ENCODE measurements at places on chromosomes 16 and 17.

DNA sequence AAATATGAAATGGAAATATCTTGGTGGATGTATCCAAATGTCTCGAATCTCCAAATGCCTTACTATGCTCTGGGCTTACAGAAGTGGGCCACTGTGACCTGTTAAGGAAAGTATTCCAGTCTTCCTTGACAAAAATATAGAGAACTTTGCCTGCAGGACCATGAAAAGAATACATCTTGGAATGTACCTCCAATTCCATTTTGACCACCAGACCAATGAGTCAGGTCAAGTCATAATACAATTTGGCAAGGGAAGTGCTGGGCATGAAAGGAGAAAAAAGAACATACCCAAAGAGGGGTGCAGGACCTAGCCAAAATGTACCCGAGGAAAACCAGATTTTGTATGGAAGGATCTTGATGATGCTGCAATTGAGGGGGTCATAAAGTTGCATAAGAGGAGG, 1153.7 kb upstream of the GOT2 start:
- DNase-seq, result no peak

DNA sequence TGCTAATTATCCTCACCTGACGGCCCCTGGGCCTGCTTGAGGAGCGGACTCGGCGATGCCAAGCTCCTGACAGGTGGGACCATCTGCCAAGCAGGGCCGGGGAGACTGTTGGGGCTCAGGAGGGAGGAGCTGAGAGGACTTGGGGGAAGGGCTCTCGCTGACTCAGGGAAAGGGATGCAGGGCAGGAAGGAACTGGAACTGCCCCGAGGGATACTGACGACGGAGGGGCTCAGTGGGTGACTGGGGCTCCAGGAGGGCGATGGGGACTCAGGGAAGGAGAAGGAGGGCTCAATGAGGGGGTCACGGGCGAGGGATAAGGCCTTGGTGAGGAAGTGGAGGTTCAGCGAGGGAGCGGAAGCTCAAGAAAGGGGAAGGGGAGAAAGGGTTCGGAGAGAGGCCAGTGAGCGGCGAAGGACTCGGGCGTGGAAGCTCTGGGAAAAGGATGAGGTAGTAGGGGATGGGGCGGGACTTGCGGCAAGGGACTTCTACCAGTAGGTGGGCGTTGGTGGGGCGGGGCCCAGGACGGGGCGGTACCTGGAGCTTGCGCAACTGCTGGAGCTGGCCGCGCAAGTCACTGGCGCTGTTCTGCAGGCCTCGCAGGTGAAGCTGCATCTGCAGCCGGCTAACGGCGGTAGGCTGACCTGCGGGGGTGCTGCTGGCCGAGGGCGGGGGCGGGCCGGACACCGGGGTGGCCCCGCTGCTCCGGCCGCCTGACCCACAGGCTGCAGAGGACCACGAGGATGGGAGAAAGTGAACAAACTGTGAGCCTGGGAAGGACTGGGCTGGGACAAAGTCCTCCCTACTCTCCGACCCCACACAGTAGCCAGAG, 46.5 kb downstream of the SRCIN1 start:
- peak; percentile 68 for DNase-seq

DNA sequence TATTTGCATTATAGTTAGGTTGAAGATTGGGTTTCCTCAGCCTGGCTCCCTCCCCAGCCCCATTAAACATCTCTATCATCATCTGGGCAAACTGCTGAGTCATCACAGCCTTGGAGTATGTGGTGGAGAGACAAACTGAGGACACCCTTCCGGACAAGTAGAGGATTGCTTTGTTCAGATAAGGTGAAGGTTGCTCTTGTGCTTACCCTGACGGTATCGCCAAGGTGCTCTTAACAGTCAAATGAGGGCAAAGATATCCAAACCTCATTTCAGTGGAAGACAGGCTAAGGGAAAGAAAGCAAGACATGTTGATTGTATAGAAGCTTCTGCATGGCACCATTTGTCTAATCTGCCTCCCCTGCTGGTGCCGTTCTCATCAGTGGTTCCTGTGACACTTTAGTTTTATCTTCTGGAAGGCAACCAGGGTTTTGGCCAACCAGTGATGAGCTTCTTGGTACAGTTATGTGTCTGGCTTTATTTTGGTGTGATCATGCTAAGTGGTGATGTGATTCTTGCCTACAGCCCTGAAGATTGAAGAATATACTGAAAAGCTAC, 56.9 kb upstream of the LGALS9 start:
- DNase-seq, result no peak

GRCh38 chr16:62665269-62665668, 629.0 kb upstream of the CDH8 start:
- DNase-seq, result no peak

DNA sequence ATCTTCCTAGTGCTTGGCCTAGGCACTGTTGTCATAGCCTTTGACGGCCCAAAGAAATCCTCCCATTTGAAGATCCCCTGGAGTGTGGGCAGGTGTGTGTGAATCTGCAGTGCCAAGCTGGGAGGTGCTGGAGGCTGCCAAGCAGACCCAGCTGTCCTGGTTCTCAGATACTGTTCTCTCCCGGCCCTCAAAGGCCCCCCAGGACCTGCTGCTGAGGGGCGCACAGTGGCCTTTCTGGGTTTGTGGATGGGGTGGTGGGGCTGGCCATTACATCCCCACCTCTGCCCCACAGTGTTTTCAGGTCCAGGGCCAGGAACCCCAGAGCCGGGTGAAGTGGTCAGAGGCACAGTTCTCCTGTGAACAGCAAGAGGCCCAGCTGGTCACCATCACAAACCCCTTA, 60.5 kb downstream of the MRC2 start:
- no peak for DNase-seq

DNA sequence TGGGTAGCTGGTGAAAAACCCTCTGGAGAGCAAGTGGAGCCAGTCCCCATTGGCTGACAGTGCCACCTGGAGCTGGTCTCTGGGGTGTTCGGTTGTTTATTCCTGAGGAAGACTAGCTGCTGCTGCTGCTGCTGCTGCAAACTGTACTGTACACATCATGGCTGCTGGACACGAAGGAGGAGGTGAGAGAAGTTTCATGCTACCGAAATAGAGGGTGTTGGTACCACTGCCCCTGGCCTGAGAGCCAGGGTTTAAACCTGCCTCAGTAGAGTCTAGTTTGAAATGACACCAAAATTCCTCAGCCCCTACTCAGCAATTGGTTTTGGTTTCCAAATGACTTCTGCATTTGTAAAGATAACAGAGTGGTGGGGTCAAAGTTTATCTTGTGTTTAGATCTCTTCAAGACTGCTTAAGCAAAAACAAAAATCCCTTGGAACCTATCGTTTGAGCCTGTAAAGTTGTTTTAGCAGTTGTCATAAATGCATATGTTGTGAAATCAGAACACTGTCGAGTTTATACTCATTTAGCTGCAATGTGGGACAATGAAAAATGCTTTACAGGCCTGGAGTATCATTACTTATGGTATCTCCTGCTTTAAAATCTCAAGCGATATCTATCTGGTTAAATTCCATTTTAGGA, 40.8 kb downstream of the CYB5B start:
- DNase-seq, result no peak

- DNase-seq, result no peak
Observed at GRCh38 chr17:73782641-73783381, 138.6 kb upstream of the SDK2 start.

- no peak for DNase-seq
Observed at GRCh38 chr16:49454426-49455180, 81.0 kb downstream of the C16orf78 start.

DNA sequence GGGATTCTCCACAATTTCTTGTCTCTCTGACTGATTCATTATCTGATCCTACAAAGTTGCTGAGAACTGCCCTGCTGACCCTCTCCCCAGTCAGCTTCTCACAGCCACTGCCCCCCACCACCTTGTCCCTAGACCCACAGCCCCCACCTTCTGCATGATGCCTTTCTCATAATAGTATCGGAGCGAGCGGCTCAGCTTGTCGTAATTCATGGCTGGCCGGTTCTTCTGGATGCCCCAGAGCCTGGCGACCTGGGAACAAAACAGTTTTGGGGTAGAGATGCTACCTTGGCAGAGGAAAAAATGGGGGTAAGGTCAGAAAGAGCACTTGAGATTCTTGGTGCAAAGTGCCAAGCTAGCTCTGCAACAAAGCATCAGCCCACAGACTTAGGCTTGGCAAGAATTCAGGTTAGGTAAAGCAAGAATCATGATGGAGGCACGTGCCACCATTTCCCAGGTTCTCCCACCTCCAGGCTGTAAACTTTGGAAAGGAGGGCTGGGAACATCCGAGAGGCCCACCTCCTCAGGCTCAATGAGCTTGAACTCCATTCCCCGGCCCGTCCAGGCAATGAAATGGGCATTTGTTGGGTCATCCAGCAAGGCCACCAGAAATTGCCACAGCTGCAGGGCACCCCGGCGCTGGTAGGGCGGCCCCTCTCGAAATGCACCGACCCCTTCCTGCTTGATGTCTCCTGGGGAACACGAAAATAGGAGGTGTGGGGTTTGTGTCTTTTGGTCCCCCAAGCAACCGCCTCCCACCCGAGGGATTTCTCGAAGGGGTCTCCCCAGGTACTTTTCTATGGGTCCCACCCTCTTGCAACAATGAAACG, 16.9 kb downstream of the ETV4 start:
- DNase-seq, result no peak

GRCh38 chr16:1075546-1075945, 3.0 kb downstream of the SSTR5 start:
- DNase-seq, result no peak

GRCh38 chr17:7483255-7484066, 705 bp upstream of the POLR2A start:
- DNase-seq, result no peak

GRCh38 chr17:81481815-81482505, 30.6 kb downstream of the ACTG1 start:
- no peak for DNase-seq

DNA sequence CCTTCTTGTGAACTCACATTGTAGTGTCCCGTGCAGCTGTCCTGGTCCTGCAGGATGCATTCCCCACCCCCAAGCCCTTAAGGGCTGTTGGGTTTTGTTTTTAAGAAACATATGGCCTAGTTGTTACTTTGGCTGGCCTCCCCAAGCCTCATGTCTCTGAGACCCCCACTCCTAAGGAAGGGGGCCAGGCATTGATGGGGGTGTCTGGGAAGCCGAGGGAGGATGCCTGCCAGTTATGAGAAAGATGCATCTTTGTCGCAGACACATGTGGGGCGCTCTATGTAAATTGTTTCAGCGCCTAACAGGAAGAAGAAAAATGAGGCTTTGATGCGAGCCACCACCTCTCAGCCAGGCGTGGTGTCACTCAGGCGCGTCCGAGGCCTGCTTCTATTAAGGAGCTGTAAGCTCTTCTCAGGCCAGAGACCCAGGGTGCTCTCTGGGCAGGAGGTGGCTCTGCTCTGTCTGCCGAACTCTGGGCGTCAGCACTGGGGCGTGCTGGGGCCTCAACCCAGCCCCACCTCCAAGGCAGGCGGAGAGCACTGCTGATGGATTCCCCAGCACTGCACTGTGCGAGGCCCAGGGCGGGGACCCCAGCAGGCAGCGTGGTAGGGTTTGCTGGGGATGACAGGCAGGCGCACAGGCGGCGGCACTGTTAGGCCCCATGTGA, 70.6 kb downstream of the SREBF1 start:
- DNase-seq, result no peak

- DNase-seq, result no peak
Observed at GRCh38 chr17:4562015-4562969, 1.9 kb upstream of the GGT6 start.

DNA sequence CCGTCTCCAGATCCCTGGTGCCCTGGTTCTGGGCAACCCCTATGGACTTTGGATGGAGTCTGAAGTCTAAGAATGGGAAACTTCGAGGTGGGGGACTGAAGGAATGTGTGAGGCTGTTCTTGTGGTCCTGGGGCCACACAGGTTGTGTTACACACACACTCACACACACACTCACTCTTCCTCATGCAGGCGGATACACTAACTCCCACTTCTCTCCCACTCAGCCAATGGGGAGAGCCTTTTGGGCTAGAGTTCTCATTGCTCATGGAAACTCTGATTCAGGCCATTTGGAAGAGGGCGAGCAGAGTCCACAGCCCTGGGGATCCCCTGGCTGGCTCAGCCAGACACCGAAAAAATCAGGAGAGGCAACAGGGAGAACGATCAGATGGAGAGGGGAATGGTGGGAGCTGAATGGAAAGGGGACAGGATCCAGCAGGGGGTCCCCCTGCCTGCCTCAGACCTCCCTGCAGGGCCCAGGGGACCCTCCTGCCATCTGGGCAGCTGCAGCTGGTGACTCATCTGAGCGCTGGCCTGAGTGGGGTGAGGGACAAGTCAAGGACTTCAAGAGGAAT, 9.1 kb downstream of the IGFBP4 start:
- no peak for DNase-seq

- no peak for DNase-seq
Observed at GRCh38 chr17:80969030-80969673, 22.5 kb upstream of the CHMP6 start.

DNA sequence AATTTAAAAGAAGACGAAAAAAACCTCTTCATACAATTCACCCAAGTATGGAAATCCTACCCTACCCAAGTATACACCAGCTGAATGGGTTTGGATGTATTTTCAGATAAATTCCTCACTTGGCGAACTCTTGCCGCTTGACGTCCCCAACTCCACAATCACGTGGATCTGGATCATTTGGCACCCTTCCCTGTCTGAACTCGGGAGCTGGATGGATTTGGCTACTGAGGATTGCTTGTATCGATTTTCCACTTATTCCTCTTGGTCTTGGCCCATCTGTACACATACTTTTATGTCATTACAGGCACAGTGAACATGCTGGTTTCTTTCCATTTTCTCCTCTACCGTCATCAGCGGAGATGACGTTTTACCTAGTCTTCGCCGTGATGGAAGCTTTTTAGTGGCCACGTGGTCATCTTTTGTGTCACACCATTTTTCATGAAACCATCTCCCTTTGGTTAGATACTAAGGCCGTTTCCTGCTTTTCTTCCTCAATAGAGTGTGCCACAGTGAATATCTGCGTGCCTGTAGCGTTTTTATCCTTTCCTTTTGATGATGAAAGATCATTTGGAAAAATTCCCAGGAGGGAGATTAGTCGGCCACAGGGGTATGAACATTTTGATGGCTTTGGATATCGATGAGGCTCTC, 47.1 kb downstream of the CMIP start:
- DNase-seq, result no peak

DNA sequence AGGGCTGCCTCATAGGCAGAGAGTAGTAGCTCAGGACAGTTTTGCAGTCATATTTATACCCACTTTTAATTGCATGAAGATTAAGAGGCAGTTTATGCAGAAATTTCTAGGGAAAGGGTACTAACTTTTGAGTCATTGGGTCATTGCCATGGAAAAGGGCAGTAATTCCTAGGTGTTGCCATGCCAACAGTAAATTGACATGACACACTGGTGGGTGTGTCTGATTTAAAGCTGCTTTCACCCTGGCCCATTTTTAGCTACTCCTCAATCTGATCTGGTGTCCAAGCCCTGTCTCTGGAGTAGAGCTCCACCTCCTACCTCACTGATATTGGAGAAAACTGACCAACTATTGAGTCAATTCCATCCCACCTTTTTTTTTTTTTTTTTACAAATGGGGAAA, 161.5 kb upstream of the ZKSCAN2 start:
- DNase-seq, result no peak

DNA sequence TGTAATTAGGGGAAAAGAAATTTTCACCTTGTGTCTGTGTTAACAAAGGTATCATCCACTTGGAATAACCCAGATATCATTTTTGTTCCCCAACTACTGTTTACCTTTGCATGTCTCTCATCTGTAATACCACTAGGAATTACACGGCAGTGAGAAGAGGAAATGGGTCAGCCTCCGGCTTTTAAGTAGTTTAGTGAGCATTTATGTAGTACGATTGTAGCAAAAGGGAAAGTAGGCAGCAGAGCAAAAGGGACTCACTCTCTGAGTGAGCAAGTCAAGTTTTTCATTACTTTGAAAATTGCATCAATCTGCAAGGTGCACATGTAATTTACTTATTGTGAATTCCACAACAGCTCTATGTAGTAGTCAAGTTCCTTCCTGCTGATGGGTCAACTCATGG, 11.2 kb downstream of the PHF12 start:
- no peak for DNase-seq

- DNase-seq, result no peak
Observed at GRCh38 chr16:89297156-89297874, 79.8 kb downstream of the ZNF778 start.
